Brain (organoid and tissue), 16 donors: ENCODE measurements at places on chromosomes 11 and 22.
A peak's percentile ranks its signal among the peaks of the same experiment; 100 is the strongest.

DNA sequence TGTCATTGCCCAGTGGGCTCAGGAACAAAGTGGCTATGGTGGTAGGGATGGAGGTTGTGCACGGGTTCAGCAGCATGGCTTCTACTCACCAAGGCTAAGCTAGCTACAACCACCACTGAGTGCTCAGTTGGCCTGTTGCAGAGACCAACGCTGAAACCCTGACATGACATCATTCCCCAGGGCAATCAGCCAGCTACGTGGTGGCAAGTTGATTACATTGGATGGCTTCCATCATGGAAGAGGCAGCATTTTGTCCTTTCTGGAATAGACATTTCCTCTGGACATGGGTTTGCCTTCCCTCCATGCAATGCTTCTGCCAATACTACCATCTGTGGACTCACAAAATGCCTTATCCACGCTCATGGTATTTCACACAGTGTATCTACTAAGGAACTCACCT is 634.3 kb downstream of the OPCML start:
- DNase-seq = no peak

DNA sequence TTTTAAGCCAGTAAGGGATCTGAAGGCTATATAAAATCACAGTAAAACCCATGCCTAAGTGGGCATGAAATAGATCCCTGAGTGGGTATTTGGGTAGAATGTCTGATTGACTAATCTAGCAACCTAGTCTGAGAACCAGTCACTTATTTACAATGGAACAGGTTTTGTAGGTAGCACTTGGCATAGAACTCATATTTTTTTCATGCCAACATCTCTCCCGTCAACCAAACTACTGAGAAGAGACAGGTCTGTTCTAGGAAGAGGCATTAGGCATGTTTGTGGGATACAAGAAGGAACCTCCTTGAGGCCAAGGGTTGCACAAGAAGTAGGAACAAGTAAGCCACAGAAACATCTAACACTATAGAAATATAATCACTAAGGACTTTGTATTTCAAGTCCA is 840.4 kb upstream of the TENM4 start:
- DNase-seq = no peak

DNA sequence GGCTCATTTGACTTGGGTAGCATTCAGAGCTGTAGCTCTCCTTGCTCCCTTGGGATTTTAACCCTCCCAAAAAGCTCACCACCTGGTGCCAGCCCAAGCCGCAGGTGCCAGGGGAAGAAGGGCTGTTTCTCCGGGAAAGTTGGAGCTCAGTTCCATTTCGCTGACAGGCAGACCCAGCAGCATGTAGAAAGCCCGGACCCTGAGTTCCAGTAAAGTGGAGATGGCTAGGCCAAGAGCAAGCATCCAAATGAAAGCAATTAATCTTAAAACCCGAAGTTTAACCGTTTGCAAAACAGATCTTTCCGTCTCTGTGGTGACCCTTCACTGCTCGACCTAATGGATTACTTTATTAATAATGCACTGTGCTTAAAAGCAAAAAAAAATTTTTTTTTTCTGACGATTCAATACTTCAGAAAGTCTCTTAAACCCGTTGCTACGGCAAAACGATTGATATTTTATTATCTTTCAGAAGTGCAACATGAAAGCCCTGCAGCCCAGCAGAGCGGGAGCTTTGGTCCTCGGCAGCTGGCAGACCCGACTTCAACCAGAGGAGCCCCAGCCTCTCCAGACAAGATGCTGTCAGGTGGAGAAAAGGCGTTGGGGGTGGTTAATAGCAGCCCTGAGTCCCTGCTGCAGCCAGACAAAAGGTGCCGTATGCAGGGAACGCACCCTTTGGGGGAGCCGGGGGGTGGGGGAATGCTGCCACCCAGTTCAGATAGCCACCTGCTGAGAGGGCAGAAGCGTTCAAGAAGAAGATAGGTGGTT is 3.3 kb downstream of the LMO1 start:
- no peak for DNase-seq

- DNase-seq = peak; percentile 71
These were observed at the start of gene SLC29A2 for GRCh38 chr11:66371627-66372415. Gene SLC29A2, minus strand, starts transcription at chr11:66371760. Its CDS starts 169 bp downstream, at chr11:66371591.

DNA sequence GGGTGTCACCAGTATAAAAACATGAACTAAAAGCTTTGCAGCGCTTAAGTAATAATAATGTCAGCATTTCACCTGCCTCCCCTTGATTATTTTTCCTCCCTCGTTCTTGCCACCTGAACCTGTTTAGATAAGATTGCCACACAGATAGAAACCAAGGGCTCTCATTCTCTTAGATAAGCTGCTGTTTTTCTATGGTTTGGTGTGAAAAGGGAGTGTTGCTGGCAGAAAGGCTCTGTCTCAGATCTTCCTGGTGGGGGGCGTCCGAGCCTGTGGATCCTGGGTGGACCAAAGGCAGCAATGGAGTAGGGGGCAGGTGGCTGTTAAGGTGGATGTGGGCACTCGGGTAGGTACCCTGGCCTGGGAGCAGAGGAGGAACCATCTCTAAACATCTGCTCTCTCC is 147.5 kb downstream of the ST3GAL4 start:
- no peak for DNase-seq

- DNase-seq = peak; percentile 61
These were observed 2.3 kb downstream of the C1QTNF5 start for GRCh38 chr11:119338318-119338890.

GRCh38 chr11:114162719-114163123 is 103.2 kb downstream of the ZBTB16 start:
- DNase-seq = peak; percentile 89
